Inflammatory macrophage treated with lipopolysaccharide for 1 hour (primary cell): ENCODE measurements at places on chromosomes 16 and 17.

DNA sequence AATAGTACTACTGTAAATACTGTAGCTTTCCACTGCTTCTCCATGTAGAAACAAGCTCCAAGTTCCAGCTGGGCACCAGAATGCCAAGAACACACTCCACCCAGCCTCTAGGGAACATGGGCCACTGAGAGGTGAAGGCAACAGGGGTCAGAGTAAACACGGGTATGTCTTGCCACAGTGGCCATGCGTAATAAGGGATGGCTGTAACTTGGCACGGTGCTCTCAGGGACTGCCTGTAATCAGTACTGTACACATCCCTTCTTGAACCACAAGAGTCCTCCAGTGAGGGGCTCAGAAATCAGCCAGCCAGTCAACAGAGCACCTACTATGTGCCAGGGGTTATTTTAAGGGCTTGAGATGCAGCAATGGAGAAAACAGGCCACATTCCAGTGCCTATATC, 10.8 kb downstream of the LRRC59 start:
- DNase-seq, result no peak

DNA sequence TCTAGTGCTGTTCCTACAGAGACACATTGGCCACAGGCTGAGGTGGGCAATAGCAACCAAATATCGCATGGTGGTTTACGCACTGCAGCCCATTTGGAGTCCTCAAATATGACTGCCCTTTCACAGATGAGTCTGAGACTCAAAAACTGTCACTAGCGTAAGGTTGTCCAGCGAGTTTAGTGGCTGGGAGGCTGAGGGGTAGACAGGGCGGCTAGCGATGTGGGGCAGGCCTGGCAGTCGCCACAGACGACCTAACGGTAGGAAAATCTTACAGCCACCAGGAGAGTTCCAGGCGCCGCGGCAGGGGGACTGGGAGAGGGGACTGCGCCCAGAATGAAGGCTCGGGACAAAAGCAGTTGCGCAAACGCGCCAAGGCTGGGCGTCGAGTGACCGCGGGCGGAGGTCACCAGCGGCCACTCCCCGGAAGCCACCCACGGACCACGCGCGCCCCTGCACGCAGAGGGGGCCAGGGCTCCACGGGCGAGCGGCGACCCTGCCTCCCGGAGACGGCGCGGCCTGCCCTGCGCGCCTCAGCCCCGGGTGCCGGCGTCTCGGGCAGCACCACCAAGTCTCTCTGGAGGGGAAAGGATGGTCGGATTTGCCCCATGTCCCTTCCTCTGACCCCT, 699 bp upstream of the MAP1LC3B start:
- DNase-seq, result peak; percentile 85

DNA sequence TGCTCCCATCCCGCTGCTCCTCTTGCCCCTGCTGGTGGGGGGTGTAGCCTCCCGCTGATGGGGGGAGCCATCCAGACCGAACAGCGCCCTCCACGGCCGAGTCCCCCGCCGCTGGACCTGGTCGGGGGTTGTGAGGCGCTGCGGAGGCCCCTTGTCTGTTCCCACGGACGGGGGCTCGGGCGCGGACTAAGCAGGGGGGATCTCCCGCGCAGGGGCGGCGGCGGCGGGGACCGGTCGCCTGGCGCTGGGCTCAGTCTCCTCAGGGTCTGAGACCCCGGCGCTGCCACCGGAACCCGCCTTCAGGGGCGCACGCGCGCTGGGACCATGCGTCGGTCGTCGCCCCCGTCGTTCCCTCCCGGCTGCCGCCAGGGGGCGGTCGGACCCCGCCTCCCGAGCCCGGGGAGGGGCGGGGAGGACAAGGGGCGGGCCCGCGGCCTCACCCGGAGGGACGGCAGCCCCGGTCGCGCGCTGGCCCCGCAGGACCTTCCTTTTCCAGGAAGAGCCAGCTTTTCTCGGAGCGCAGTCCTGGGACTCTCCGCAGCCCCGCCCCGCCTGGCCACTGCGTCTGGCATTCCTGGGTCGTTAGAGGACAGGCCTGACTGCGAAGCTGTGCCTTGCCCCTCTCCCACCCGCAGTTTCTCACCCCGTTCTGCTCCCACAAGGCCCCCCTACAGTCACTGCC, 6.3 kb upstream of the IL32 start:
- DNase-seq, result peak; percentile 80

DNA sequence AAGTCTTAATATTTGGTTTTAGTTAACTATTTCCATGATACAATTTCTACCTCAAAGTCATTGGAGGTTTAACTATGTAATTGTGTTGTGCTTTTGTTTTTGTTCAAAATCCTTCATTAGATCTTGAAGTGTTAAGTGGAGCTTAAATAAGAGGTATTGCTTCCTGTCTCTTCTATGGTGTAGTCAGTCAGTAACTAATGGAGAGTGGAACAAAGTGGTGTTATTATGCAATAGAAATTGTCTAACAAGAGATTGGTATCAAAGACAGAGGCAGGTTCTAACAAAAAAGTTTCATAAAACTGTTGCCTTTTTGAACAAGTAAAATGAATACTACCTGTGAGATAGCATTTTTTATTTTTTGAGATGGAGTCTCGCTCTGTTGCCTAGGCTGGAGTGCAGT, 45.2 kb downstream of the GRB7 start:
- no peak for DNase-seq

DNA sequence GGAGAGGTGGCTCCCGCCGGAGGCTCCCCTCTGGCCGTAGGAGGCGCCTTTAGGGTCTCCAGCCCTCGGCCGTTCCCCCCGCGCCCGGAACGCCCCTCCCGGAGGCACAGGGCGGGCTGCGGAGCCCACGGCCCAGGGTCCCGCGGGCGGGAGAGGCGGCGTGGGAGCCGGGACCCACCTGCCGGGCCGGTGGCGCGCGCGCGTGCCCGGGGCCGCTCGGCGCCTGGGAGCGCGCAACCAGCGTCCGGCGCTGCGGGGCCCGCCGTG, at the start of gene MIF4GD:
Gene MIF4GD, minus strand, starts transcription at position 266 of the 267 bp plus-strand sequence. CDS start 1,036 bp downstream, outside the sequence.
- DNase-seq, result no peak
